ENCODE measurements at places on chromosomes 16 and 17. TPM values are rescaled to one million over a fixed set of nuclear protein-coding genes. Genes with fewer than 3 reads are reported as not detected.

DNA sequence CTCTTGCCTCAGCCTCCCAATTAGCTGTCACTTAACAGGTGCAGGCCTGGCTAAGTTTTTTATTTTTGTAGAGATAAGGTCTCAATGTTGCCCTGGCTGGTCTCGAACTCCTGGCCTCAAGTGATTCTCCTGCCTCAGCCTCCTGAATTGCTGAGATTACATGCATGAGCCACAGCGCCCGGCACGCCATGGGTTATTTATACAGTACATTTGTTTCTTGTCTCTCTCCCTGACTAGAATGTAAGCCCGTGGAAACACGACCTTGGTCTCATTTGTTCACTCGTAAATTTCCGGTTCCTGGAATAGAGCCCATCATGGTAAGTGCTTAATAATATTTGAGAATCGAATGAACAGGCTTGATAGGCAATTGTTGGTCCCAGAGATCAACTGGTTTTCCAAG is 2.0 kb downstream of the SLC25A19 start:
- DNase-seq, result no peak

- DNase-seq, result no peak
Observed at GRCh38 chr17:28570716-28571360, 486 bp downstream of the PIGS start.

DNA sequence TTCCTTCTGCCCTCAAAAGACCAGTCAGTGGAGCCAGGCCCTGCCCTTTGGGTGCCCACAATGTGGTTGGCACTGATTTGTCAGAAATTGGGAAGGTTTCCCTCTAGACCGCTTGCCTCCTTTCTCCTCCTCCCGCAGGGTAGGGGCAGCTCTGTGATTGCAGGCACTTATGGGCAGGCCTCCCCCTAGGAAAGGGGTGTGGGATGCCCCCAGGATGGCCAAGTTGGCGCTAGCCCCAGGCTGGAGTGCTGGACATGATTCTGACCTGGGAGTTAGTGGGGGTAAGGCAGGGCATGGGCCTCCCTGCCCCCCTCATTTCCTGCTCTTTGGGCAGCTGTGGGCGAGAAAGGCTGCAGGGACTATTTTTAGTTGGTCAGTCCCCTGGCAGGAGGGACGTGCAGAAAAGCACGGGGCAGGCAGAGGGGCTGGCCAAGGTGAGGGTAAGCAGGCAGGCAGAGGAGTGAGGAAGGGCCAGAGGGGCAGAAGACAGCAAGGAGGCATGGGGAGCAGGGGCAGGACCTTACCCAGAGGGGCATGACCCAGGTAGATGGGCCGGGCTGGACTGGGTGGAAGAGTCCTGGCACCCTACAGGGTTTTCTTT is 3.3 kb downstream of the RARA start:
- DNase-seq, result peak; percentile 60

DNA sequence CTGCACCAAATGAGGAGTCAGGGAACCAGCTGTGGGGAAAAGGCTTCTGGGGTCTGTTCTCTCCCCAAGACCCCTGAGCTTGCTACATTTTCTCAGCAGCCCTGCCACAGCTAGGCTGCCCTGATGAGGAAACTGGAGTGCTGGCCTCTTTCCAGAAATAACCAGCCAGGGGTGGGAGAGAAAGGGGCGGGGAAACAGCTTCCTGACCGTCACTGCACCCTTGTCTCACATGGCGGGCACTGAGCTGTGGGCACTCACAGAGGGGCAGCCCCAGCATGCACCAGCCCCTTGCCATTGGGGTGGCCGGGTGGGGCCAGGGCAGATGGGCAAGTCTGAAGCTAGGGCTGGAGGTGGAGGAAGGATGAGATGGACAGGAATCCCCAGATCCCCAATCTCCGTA is 2.9 kb downstream of the SRL start:
- DNase-seq, result no peak

GRCh38 chr16:83917152-83918120 is 18.5 kb downstream of the MLYCD start:
- DNase-seq, result no peak

DNA sequence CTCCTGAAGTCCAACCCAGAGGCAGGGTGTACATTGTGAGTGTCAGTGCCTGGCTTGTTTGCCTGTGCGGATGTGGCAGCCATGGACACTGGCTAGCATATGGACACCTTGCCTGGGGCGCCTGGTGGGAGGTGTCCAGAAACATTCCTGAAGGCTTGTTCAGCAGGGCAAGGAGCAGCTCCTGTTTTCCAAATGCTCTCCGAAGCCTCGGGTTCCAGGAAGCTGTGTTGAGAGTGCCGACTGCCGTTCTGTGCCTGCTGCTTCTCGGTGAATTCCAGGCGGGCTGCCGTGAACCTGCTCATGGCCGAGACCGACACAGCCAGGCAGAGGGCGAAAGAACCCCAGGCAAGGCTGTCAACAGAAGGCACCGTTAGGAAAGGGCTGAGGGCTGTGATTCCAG is 10.9 kb upstream of the DHRS7C start:
- no peak for DNase-seq

The HOXB13 gene
- total RNA-seq, result not detected

DNA sequence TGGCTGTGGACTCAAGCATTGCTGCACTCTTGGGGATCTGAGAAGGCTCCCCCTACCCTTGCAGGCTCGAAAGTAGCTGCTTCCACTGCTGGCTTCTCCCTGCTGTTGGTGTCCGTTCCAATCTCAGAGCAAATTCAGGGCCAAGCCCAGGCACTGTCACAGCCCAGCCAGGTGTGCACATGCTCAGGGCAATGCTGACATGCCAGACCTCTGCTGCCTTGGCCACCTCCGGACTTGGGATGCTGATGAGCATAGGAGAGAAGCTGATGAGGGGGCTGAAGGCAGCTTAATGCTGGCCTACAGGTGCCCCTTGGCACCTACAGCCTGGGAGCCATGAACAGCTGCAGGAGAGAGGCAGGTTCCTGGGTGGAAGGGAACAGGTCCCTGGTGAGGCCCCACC is 273.7 kb upstream of the KCNJ16 start:
- DNase-seq, result no peak

GRCh38 chr16:76474048-76474447 is 196.8 kb downstream of the CNTNAP4 start:
- DNase-seq, result no peak

DNA sequence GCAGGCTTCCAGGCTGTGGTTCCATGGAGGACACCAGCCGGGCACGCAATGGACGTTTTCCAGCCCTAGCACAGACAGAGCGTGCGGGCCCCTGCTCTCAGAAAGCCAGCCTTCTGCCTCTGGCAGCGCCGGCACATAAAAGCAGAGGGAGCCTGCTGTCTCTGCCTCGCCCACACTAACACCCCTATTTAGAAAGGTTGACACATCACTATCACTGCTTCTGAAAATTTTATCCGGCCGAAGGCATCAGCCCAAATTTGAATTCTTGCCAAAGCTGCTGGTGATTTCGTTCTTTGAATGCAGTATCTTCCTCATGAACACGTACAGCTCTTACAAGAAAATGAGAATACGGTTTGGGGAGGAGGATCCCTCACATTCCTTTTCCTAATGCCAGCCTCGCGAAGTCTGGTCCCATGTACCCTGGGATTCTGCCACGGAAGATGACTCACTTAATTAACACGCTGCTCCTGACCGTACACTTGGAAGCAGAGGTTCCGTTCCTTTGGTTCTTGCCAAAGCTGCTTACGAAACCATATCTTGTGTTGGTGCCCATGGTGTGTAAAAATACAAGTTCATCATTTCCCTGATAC is 1.3 kb upstream of the RAB11FIP3 start:
- peak; percentile 89 for DNase-seq

The ATP2A3 gene
- 3.2 TPM for total RNA-seq

DNA sequence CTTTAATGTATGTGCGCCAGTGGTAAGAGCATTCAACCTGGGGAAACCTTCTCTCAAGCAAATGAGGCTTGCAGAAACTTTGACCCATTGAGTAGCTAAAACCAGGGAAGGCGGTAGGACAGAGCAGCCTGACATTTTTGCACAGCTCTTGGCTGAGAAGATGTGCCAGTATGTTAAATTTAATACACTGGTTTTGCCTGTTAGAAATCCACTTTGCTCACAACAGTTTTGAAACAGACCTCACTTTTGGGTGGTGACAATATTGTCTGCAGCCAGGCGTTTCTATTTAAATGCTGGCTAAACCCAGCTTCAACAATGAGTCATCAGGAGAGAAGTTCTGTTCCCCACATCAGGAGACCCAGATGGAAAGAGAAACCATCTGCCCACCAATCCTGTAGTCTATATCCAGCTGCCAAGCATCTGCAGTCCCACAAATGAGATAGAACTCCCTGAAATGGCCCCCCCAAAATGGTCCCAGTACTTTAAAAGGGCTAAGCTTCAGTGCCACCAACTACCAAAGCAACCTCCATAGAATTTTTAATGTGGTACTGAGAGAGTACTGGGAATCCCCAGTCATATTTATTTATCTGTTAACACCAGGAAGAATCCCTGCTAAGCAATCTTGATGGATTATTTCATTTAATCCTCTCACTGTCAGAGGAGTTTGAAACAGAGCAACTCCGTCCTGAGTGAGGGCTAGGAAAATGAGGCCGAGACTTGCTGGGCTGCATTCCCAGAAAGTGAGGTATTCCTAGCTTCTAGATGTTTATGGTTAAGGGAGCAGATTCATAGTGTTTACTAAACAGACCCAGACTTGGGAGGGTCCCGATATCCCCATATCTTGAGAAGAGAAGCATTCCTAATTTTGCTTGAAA is 29.0 kb upstream of the CLEC3A start:
- DNase-seq, result no peak

The OTOA gene
- 0.21 TPM for total RNA-seq

GRCh38 chr16:9119795-9120194 is 28.4 kb downstream of the HAPSTR1 start:
- no peak for DNase-seq

GRCh38 chr17:78611607-78612006 is 34.4 kb upstream of the DNAH17 start:
- DNase-seq, result no peak

The TUBD1 gene
- 7.4 TPM for total RNA-seq

DNA sequence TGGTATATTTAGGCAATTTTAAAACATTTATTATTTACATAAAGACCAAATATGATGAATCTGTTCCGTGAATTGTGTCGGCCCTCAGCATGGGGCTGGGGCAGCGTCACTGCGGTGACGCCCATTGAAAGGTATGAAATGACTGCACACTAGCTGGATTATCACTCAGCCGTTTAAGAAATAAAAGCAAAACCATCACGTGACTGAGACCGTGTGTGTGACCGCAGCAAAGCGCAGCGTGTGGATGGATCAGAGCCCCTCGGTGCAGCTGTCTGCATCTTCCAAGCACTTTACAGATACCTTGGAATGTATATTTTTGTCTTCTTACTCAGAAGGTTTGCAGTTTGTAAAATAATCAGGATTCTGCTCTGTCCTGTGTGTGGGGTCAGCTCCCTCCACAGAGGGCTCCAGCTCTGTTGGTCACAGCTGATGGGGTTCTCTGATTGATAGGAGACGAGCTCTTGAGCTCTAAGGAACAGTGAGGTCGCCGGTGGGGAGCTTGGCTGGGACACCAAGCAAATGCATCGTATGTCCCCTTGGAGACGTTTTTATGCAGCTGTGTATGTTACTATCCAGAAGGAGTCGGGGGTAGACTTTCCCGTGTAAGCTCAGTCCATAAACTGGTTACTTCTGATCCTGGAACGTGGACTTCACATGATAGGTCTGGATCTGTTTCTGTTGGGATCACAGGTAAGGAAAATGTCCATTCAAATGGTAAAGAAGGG is 45.1 kb downstream of the WDR45B start:
- DNase-seq, result no peak

DNA sequence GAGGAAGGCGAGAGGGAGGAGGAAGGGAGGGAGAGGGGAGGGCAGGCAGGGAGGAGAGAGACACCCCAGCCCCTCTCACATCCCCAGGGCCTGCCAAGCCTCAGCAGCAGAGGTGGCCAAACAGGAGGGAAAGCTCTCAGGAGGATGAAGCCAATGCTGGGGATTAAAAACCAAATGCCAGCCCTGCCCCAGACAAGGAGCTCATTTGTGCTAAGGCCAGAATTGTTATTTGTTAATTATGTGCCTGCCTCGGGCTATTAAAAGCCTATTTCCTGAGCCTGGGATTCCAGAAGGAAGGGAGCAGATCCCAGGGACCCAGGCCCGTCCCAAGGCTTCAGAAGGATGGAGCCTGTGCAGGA is 27.9 kb upstream of the GINS2 start:
- DNase-seq, result no peak

- no peak for DNase-seq
Observed at GRCh38 chr17:2562162-2562858, 31.1 kb upstream of the PAFAH1B1 start.

GRCh38 chr16:68533937-68534336 is 5.2 kb upstream of the ZFP90 start:
- no peak for DNase-seq

The MYH2 gene
- 7,455 TPM for total RNA-seq

DNA sequence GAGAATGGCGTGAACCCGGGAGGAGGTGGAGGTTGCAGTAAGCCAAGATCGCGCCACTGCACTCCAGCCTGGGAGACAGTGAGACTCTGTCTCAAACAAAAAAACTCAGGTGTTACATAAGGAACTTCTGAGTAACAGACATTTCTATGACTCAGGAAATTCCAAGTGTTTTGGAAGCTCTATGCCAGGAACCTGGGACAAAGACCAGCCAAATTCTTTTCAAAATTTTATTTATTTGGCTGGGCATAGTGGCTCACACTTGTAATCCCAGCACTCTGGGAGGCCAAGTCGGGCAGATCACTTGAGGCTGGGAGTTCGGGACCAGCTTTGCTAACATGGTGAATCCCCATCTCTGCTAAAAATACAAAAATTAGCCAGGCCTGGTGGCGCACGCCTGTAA is 5.2 kb upstream of the SH2B1 start:
- DNase-seq, result no peak

DNA sequence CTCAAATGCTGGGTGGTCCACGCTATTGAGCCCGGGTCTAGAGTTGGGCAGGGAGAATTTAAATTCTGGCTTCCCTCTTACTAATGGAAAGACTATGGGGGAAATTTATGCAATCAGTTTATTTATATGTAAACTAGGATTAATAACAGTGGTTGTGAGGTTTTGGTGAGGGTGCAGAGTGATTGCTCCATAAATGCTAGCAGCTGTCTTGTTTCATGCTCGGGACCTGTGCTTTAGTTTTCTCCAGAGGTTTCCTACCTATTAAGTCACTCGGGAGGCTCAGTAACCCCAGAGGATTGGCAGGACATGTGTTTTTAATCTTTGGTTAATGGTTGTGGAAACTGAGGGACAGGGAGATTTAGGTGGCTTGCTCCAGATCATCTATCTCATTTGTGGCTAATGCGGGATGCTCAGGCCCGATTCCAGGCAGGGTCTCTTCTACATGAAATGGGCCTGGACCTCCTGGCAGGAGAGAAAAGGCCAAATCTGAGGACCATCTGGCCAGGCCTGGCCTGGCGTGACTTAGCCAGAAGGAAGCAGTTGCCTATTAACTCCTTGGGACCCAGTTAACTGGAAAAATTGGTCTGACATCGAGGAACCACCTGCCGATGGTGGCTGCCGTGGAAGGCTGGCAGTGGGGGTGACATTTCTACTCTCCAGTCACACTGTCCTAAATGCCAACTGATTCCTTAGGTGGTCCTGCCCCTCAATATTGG is 2.1 kb downstream of the PRCD start:
- no peak for DNase-seq

The SSTR5 gene
- not detected for total RNA-seq

DNA sequence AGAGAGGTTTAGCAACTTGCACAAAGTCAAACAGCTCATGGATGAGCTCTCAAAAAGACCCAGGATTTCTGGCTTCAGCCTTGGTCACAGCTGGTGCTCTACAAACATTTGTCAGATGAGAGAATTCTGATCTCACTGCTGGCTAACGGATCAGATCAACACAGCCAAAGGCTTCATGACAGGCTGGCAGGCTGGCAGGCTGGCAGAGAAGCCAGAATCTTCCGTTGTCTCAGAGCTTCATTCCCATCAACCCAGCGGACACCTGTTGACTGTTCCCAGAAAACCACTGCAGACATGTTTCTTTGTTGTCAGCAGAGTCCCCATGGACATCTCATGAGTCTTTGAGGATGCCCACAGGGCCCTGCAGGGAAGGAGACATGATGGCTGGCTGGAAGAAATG is 303.8 kb upstream of the ASIC2 start:
- DNase-seq, result no peak
